OCI-LY7 (cell line): ENCODE measurements at places on chromosomes 2 and 18.

DNA sequence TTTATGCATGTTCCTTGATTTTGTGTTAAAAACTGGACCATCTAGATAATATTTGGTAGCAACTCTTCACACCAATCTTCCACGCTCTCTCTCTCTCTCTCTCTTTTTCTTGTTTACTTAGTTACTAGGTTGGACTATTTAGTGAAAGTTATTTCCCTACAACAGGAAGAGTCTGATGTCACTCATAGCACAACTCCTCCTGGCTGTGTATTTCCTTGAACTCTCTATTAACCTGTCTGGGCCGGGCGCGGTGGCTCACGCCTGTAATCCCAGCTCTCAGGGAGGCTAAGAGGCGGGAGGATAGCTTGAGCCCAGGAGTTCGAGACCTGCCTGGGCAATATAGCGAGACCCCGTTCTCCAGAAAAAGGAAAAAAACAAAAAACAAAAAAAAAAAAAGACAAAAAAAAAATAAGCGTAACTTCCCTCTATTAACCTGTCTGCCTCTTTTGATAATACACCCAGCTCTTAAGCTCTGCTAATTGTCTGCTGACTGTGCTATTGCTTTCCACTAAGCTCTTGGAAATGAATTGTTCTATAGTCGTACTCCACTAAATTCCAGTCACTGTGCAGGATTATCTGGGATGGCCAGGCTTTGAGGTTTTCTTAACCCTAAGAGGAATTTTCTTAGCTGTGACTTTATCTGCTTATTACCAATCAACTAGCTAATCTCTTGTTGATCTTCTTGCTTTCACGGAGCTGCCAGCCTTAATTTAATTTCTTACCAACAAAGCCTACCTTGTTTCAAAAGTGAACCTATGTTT lies 18.1 kb upstream of the CDH19 start:
- DNase-seq, result no peak

- no peak for DNase-seq
These were observed 780.4 kb upstream of the NRXN1 start for GRCh38 chr2:51812138-51812866.

DNA sequence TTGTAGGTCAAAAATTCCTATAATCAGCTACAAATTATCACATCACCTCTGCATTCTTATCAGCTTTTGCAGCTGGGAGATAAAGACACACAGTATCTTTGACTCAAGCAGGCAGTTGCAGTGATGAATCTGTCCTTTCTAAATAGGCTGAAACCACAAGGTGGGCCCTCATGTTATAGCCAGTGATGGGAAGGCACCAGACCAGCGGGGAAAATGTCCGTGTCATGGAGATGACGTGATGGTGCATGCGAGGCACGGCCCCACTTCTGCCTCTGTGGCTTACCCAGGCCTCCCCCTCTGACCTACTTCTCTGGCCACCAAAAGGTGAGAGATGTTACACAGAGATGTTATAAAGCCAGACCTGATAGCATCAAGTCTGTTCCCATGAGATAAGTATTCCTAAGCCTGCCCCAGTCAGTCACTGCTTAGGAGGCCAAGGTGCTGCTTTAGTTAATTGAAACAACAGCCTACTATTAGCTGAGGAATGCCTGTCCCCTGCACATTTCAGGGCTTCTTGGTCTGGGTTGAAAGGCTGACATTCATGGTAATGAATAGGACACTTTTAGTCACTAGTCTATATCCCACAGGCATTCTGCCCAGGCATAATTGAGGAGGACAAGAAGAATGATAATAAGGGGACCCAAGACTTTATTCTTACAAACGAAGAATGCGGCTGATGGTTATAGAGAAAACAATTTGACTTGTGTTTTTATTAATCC lies 327.9 kb downstream of the LPIN1 start:
- DNase-seq, result no peak

GRCh38 chr2:236505041-236505440 lies 64.6 kb upstream of the ACKR3 start:
- DNase-seq, result no peak

DNA sequence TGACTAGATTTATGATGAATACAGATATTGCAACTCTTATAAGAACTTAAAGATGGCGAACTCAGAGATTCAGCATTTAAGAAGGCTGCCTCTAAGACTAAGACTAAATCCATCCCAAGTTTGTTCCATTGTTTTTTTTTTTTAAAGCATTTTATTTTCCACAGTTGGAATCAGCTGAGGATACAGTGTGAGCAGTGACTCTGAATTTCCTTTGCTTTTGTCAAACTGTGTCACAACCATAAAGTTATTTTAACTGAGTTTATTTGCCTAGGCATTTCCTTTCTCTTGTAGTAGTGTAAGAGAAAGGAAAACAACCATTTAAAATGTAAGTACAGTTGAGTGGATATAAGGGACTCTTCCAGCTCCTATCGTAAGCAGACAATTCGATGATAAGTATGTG lies 63.9 kb downstream of the ZEB2 start:
- no peak for DNase-seq

- no peak for DNase-seq
These were observed 4.5 kb upstream of the SLC4A5 start for GRCh38 chr2:74347742-74348141.
